Trophoblast cell (in vitro differentiated cells and primary cell): ENCODE measurements at places on chromosomes 4 and X.
A peak's percentile ranks its signal among the peaks of the same experiment; 100 is the strongest.

DNA sequence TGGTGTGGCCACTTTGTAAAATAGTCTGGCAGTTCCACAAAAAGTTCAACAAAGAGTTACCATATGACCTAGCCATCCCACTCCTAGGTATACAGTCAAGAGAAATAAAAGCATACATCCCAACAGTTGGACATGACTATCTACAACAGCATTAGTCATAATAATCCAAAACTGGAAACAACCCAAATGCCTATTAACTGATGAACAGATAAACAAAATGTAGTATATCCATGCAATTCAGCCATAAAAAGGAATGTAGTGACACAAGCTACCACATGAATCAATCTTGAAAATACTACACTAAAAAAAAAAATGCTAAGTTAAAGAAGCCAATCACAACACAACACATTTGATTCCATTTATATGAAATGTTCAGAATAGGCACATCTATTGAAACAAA, 16.1 kb downstream of the MED14 start:
- DNase-seq, result no peak

DNA sequence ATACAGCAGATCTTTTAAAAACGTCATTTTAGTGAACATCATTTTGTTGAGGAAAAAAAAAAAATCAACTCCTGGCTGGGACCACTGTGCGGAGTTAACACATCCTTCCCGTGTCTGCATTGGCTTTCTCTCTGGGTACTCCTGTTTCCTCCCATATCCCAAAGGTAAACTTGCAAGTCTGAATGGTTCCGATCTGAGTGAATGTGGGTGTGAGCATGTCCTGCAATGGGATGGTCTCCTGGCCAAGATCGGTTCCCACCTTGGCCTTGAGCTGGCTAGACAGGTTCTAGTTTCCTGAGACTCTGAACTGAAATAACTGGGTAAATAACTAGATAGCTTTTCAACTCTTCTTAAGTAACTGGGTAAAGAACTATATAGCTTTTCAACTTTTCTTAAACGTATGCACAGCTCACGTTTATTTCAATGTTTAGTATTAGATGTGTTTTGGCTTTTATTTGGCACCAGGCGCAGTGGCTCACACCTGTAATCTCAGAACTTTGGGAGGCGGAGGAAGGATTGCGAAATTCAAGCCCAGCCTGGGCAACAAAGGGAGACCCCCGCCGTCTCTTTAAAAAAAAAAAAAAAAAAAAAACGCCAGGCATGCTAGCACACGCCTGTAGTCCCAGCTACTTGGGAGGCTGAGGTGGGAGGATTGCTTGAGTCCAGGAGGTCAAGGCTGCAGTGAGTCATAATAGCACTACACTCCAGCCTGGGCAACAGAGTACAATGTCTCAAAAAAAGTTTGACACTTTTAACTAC, 14.0 kb downstream of the RBMX start:
- DNase-seq, result no peak

GRCh38 chr4:103915224-103915869, 195.6 kb upstream of the TACR3 start:
- no peak for DNase-seq

- peak; percentile 53 for DNase-seq
These were observed 193.9 kb downstream of the ANAPC10 start for GRCh38 chr4:144903953-144904711.

DNA sequence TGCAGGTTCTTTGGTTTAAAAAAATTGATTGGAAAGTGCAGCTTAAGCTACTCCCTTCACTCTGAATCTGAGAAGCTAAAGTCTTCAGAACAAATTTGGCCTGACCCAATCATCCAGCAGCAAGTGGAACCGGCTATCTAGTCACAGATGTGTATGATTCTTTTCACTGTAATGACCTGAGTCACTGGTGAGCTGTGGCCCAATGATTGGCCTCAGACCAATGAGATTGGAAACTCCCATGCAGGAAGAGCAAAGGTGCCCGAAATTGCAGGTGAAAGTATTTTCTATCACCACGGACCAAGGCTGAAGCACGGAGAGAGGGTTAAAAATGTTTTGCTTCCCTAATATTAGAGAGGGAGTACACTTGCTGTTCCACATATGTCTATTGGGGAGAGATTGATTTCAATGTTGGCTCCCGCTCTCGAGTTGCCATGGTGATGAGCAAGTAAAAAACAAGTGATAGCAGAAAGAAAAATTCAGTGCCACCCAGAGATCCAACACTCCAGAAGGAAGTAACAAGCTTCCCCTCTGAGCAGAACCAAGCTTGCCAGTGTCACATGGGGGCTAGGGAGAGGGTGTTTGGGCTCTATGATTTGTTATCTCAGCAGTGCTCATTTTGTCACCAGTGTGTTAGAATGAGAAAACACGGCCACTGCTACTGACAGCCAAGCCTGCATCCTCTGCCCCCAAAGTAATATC, 11.2 kb downstream of the RIPPLY1 start:
- peak; percentile 8 for DNase-seq

GRCh38 chrX:1283741-1284140, 15.1 kb downstream of the CSF2RA start:
- no peak for DNase-seq

DNA sequence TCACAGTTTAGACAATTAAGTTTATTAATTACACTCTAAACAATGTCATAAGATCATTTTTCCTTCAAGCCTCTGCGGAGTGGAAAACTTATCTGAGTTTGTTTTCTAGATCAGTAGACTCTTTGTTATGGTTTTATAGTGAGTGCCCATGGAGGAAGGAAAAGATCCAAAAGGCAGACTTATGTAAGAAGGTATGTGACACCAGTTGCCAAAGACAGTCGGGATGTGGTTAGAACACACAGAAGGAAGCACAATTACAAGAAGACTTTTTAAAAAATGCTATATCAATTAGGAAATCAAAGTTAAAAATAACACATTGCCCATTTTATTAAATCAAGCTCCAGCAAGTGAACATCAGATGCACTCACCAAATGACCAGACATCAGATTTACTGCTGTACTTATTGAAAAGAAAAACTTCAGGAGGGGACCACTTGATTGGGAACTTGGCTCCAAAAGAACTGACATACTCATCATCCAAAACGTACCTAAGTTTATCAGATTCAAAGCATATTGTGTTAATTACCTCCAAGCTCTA, 57.1 kb downstream of the NIPAL1 start:
- no peak for DNase-seq

- no peak for DNase-seq
These were observed 6.4 kb upstream of the PROM1 start for GRCh38 chr4:16090096-16090705.

DNA sequence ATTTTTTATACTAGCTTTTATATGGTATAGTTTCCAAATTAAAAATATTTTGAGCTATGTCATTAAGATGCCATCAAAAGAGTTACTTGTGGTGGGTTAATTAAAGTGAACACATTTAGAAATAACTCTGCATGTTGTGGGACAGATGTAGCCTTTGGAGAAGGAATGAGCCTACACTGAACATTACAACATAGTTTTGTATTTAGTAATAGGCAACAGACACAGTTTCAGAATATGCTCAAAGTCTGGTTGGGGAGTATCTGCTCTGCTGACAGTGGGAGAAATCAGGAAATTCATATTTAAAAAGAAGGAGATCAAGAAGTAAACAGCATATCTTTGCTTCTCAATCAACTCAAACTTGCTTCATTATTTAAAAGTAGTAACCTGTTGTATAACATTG, 23.7 kb downstream of the EMCN start:
- DNase-seq, result no peak

- no peak for DNase-seq
These were observed 122.7 kb upstream of the DIPK2B start for GRCh38 chrX:45323387-45323786.

GRCh38 chr4:4225915-4226605, 669 bp downstream of the OTOP1 start:
- no peak for DNase-seq
